Aorta (tissue), 5 donors: ENCODE measurements at places on chromosomes 12 and 14. TPM values are rescaled to one million over a fixed set of nuclear protein-coding genes. Genes with fewer than 3 reads are reported as not detected.
A peak's percentile ranks its signal among the peaks of the same experiment; 100 is the strongest.

DNA sequence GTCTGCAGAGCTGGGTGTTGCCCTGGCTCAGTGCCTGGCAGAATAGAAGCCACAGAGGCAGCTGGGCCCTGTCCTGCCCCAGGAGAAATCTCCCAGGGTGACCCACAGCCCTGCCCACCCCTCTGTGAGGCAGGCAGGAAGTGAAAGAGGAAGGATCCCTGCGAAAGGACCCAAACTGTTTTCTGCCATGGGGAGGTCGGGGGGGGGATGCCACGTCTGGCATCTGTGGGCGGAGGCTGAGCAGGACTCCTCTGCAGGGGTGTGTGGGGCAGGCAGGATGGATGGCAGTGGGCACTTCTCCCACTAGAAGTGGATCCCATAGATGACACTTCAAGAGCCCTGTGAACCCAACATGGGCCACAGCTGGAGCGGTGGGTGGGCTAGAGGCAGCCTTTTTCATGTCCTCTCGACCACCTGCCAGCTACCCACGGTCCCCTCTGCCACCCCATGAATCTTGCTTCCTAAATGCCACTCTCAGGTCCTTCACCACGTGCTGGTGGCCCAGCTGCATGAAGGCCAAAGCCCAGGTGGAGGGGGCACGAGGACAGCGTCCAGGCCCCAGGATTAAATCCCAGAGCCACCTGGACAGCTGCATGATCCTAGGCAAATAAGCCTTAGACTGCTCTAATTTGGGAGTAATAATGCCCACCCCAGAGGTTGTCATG, 3.6 kb downstream of the PAPLN start:
- peak; percentile 61 for DNase-seq

- DNase-seq, result no peak
These were observed 394.5 kb upstream of the GARIN6 start for GRCh38 chr12:99253068-99253467.

- DNase-seq, result no peak
These were observed 48.8 kb downstream of the LRCOL1 start for GRCh38 chr12:132561427-132562156.

GRCh38 chr12:113930249-113930648, 35.9 kb downstream of the RBM19 start:
- DNase-seq, result no peak

DNA sequence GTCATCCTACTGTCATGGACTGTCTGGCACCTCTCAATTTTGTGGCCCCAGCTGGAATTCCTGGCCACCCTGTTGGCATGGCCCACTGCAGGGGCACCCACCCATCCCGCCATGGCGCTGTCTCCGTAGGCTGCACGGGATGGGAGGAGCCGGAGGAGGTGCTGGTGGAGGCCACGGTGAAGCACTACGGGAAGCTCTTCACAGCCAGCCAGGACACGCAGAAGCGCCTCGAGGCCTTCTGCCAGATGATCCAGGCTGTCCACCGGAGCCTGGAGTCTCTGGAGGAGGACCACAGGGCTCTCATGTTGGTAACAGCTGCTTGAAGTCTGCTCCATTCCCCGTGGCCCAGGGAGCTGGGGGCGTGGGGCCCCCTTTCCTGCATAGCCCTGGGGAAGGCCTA, 3.9 kb downstream of the CCDC197 start:
- no peak for DNase-seq

The BCL11B gene
- total RNA-seq, result 1.3 TPM

The P2RX2 gene
- 0.27 TPM for total RNA-seq

DNA sequence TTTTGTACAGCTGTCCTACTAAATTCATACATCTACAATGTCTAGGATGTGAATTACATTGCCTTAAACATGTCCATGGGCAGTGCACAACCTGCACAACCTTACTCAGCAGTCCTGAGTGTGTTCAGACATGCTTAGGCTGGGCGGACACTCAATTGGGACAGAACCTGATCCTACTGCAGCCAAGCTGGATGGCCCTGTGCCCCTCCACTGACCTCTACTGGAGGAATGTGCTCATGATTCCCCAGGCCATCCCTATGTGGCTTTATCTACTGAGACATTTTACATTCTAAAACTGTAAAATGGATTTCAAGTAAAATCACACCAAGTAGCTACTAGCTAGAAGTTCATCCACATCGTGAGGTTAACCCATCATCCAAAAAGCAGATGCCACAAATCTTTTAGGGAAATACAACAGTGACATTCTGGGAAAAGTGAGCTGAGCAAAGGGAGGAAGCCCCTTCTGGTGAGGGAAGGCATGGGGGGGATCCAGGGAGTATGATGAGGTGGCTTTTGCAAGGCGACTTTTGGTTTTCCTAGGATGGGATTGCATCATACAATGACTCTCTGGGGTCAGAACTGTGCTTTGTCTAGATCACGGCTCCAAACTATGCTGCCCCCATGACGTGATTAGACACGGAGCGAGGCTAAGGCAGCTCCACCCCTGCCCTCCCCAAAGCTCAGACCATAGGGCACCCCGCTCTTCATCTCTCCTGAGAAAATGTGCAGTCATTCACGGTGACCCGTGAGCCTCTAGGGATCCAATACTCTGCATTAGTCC, 911.7 kb upstream of the TMEM132C start:
- no peak for DNase-seq

DNA sequence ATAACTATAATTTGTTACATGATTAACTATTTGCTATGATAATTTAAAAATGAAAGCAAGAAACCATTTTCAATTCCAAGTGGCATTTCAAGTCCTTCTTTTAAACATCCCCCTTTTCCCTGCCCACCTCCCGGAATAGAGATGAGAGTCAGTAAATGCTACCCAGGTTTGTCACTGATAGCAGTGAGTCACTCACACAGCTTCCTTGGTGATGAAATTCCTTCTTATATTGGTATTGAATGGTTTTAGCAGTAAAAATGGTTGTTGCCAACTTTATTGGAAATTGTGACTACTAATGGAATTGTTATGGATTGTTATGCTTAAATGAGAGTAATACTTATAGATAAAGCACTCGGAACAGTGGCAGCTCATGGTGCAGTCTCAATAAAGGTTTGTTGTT, 90.5 kb downstream of the PPM1A start:
- DNase-seq, result no peak

The MIP gene
- total RNA-seq, result not detected

DNA sequence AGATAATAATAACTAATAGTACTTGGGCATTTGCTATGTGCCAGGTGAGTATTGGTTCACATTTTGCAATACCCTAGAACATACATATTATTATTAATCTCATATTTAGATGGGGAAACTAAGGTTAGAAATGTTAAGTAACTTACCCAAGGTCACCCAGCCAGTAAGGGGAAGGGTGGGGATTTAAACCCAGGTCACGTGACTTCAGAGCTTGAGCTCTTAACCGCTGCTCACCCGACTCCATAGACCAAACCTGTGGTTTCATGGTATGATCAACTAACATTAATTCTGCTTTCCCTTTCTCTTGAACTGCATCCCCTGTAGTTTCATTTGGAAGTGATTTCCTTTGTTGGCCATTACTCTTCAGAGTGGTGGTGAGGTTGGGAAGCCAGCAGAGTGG, 242.3 kb downstream of the NRXN3 start:
- DNase-seq, result no peak

The CPNE6 gene
- 0.71 TPM for total RNA-seq

GRCh38 chr14:72480464-72481243, 413.2 kb downstream of the DPF3 start:
- DNase-seq, result no peak

DNA sequence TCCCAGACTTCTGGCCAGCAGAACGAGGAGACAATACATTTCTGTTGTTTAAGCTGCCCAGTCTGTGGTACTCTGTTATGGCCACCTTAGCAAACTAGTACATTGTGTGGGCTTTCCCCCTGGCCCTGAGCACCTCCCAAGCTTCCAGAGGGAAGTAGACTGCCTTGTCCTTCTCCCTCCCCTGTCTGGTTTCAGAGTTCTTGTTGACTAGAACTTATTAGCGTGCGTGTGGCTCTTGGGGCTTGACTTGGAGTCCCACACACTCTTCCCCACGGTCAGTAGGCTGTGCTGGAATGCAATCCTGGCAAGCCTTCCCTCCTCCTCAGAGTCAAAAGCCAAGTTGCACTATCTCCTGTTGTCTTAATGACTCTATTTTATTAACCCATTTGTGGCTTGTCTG, 27.7 kb downstream of the FBLN5 start:
- peak; percentile 70 for DNase-seq

DNA sequence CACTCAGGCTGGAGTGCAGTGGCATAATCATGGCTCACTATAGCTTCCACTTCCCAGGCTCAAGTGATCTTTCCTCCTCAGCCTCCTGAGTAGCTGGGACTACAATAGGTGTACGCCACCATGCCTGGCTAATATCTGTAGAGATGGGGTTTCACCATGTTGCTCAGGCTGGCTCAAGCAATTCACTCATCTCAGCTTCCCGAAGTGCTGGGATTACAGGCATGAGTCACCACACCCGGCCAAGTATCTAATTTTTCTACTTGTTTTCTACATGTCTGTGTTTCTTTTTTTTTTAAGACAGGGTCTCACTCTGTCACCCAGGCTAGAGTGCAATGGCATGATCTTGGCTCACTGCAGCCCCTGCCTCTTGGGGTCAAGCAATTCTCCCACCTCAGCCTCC, 119.7 kb upstream of the MED13L start:
- no peak for DNase-seq

The HCAR3 gene
- 0.29 TPM for total RNA-seq

The SRRM4 gene
- total RNA-seq, result 0.88 TPM
